ENCODE measurements at places on chromosomes 2 and 18.

DNA sequence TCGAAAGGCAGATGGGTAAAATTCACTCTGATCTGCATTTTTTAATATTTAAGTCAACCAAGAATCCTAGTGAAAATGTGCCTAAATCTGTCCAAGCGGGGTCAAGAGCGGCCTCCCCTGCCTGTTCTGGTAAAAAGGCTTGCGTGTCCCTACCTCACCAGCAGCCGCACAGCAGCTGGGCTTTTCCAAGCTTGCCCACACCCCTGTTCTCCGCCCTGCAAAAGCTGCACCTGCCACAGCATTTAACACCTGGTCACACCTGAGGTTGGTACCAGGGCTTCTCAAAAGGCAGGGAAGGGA, 25.8 kb upstream of the TMEM182 start:
- DNase-seq: no peak

DNA sequence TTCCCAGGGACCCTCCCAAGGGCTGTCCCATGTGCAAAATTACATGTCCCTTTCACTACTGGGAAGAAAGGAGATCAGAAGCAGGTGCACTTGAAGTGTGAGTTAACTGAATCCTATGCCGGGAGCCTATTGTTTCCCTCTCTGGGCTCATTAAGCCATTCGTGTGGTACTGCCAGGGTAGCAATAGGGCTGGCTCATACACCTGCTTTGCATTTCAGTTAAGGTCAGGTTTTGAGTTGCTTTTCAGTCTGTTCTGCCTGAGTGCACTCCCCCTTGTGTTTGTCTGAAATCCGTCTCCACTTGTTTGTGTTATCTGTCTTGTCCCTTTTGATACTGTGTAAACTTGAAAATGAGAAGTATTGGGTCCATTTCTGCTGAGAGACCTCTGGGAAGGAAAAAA, 1232.6 kb upstream of the NRXN1 start:
- DNase-seq: no peak

GRCh38 chr18:75314117-75314516, 103.5 kb downstream of the TSHZ1 start:
- DNase-seq: no peak

- DNase-seq: no peak
Observed at GRCh38 chr2:239180526-239181073, 220.2 kb downstream of the HDAC4 start.

DNA sequence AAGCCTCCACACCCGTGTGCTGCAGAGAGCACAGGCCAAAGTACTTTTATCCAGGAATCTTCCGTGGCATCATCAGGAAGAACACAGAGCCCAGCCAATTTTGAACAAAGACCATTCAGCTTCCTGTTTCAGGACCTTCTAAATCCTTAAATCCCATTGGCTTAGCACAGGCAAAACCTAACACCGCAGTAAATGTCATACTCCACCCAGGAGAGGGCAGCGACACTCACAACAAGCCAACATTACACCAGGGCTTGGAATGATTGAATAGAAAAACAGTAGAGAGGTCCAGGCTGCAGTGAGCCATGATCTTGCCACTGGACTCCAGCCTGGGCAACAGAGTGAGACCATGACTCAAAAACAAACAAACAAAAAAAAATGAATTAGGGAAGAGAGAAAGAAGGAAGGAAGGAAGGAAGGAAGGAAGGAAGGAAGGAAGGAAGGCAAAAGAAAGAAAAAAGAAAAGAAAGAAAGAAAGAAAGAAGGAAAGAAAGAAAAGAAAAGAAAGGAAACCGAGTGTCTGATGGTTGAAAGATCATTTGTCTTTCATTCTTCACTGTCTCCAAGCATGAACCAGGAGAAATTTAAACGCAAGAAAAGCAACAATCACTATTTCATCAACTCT, 144.6 kb upstream of the SATB2 start:
- DNase-seq: peak; percentile 49

GRCh38 chr2:95296011-95296410, 1.1 kb upstream of the KCNIP3 start:
- DNase-seq: no peak

DNA sequence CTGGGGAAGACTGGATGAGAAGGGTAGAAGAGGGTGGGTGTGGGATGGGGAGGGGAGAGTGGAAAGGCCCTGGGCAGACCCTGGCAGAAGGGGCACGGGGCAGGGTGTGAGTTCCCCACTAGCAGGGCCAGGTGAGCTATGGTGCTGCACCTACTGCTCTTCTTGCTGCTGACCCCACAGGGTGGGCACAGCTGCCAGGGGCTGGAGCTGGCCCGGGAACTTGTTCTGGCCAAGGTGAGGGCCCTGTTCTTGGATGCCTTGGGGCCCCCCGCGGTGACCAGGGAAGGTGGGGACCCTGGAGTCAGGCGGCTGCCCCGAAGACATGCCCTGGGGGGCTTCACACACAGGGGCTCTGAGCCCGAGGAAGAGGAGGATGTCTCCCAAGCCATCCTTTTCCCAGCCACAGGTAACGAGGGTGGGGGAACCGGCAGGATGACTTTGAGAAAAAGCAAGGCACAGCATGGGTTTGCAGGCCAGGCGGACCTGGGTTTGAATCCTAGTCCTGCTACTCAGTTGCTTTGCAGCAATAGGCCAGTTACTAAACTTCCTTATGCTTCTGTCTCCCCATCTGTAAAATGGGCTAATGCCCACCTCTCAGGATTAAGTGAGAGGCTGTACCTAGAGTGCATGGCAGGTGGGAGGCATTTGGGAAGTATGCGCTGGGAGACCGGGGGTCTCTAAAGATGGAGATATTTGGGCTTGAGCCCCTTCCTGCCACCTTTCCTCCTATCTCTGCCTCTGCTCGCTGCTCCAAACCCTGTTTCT, at the start of gene INHA:
INHA (plus strand) TSS at position 74 of the 765 bp plus-strand sequence; CDS start at position 139, 65 bp downstream.
- no peak for DNase-seq

GRCh38 chr18:48023334-48024008, 93.0 kb upstream of the SMAD2 start:
- DNase-seq: peak; percentile 20
